ENCODE measurements at places on chromosomes 1 and 21.

- no peak for DNase-seq
Observed at GRCh38 chr1:198957044-198957443, 318.2 kb downstream of the PTPRC start.

DNA sequence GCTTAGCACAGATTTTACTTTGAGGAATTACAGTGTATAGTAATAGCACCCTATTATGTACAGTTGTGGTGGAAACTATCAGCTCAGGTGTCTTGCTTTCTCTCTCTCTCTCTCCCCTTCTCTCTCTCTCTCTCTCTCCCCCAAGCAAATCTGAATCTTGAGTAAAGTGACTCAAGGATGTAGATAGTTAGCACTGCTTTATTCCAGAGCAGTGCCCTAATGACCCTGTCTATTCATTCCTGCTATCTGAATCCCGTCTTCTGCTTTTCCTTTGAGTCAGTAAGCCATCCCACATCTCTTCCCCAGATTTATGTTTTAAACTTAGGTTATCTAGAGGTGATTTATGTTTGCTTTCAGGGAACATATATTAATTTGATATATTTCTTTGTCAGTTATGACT lies 5.2 kb upstream of the HPCAL4 start:
- no peak for DNase-seq

- DNase-seq: no peak
Observed at GRCh38 chr1:159854116-159854692, 8.3 kb downstream of the VSIG8 start.

DNA sequence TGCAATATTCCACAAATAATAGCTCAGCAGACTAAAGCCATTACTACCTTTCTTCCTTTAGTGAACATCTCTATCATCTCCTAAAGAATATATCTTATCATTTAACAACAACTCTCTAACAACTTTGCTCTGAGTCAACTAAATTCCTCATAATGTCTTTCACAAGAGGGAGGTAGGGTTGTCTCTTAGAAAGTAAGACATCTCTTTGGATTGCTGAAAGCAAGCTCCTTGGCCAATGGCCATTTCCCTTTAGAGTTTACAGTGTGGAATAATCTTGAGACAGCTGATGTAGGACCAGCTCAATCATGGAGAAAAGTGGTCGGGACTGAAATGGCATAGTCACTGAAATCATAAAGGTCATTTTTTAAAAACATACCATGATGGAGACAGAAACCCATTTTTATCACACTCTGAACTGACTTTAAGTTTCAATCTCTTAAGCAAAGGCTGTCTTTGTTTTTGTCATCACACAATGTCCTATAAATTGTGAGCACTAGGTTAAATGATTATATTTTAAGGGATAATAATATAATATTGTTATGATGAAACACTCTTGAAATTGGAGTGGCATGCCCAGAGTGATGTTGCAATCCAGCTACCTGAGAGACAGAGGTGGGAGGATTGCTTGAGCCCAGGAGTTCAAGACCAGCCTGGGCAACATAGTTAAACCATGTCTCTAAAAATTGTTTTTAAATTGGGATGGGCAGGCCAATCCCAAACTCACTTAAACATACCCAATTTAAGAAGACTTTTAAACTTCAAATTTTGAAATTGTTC lies 91.1 kb downstream of the SLC44A5 start:
- no peak for DNase-seq

DNA sequence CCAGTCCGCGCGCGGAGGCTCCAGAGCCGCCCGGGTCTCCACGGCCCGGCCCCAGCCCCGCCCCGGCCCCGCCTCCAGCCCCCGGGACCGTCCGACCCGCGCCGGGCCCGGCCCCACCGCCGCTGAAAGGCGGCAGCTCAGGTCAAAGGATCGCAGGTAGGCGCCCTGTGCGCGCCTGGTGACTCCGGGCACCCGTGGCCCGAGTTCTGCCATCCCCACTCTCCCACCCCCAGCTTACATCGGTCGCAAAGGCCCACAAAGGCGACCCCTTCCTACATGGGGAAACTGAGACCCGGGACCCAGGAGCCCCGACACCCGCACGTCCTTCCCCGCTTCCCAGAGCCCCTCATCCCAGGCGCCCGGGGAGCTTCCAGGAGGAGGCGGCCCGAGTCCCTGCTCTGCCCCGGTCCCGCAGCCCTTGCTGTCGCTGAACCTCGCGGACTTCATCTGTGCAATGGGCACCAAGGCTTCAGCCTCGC lies at the start of gene TMEM200B:
Gene TMEM200B (minus strand): TSS at position 17 of the 479 bp plus-strand sequence. CDS start 2,075 bp downstream, outside the sequence.
- no peak for DNase-seq

DNA sequence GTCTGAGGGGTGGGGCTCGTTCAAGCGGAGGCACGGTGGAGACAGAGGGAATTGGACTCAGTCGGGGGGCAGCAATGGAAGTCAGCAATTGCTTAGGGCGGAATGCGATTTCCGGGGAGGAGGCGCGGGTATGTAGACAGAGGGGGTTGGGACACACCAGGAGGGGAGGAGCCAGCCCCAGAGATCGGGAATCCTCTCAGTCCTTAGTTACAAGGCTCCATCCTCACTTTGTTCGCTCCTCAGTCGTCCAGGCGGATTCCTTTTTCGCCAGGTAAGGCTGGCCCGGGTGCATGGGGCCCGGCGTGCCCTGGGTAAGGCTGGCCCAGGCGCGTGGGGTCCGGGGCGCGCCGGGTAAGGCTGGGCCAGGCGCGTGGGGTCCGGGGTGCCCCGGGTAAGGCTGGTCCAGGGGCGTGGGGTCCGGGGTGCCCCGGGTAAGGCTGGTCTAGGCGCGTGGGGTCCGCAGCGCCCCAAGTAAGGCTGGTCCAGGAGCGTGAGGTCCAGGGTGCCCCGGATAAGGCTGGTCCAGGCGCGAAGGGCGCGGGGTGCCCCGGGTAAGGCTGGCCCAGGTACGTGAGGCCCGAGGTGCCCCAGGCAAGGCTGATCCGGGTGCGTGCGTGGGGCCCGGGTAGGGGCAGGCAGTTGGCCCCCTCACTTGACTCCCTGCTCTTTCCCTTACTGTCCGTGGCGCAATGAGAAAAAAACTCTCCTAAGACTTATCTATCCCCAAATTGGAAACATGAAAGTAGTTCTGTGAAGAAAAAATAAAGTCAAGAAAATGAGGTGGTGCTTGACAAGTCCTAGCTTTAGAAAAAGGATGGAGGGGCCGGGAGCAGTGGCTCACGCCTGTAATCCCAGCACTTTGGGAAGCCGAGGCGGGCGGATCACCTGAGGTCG lies at the start of gene L1TD1:
Gene L1TD1 (plus strand): TSS at position 199 of the 894 bp plus-strand sequence. CDS start 11,780 bp downstream, outside the sequence.
- DNase-seq: no peak

GRCh38 chr1:237700181-237700580 lies 190.5 kb downstream of the ZP4 start:
- no peak for DNase-seq

DNA sequence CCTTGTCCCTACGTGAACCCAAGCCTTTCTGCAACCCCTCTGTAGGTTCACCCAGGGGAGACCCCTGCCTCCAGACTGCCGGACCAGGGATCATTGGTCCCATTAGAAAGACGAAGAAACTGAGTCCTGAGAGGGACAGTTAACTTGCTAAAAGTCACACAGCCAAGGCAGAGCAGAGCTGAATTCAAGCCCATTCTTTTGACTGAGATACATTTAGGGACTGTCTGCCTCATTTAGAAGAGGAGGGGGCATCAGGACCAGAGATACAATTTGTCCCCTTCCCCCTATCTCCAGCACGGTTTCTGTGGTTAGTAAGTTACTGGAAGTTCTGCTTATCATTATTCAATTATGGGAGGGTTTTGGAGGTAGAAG lies 19.1 kb downstream of the KCNQ4 start:
- no peak for DNase-seq

GRCh38 chr1:181947441-181947840 lies 114.1 kb downstream of the ZNF648 start:
- DNase-seq: no peak
